ENCODE measurements at places on chromosomes 2 and 18.

DNA sequence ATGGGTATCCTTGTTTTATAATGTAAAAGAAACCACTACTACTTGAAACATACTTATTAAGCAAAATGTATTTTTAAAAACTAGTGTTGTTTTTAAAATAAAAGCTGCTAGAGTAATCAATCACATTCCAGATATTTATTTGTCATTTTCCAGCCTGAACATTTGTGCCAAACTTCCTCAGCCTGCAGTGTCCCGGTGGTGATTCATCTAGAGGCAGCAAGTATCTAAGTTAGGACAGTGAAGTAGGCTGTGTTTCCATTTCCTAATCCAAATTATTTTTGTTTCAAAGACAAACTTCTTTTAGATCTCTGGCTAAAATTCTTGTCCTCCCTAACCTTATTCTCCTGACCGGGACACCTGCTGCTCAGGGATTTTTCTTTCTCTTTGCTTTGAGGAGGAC lies 12.8 kb upstream of the GCG start:
- DNase-seq = no peak

- DNase-seq = no peak
These were observed 218.4 kb upstream of the TRIB2 start for GRCh38 chr2:12498286-12498685.

DNA sequence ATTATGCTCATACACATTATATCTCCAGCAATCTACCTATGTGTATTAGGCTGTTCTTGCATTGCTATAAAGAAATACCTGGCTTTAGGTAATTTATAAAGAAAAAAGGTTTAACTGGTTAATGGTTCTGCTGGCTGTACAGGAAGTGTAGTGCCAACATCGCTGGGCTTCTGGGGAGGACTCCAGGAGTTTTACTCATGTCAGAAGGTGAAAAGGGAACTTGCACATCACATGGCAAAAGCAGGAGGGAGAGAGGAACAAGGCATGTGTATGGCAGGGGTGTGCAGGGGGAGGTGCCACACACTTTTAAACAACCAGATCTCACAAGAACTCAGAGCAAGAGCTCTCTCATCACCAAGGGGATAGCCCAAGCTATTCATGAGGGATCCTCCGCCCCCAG lies 715.4 kb upstream of the ZEB2 start:
- DNase-seq = no peak

GRCh38 chr2:36478999-36479398 lies 119.0 kb downstream of the FEZ2 start:
- DNase-seq = no peak

DNA sequence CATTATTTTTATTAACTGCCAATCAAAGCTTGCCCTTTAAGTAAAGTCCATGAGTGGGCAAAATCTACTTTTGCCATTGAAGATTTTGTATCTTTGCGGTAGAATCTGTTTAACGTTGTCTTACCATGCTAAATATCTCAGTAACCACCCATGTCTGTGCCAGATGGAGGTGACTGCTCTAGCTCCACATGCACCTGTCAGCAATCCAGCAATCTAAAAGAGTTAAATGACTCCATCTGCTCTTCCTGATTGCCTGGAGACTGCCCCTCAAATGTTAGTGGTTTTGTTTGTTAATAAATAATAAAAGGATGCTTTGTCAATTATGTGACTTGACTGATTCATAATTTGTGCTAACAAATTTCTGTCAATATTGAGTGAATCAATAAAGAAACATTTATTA lies 141.7 kb downstream of the RBM43 start:
- no peak for DNase-seq

DNA sequence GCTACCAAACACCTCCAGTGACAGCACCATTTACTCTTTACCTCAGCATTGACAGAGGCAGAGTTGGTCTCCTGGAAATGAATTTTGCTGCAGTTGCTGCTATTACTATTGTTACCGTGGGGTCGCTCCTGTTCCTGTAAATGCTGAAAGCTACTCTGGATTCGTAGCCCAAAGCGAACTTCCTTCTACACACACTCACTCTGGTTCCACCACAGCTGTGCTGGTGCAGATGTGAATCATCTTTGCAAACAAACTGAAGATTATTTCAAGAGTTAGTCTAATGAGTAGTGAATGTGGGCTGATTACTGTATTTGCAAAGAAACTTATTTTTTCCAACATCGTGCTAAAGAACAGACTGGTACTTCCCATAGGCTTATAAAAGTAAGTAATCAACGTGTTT lies 304.0 kb downstream of the LPIN1 start:
- no peak for DNase-seq

DNA sequence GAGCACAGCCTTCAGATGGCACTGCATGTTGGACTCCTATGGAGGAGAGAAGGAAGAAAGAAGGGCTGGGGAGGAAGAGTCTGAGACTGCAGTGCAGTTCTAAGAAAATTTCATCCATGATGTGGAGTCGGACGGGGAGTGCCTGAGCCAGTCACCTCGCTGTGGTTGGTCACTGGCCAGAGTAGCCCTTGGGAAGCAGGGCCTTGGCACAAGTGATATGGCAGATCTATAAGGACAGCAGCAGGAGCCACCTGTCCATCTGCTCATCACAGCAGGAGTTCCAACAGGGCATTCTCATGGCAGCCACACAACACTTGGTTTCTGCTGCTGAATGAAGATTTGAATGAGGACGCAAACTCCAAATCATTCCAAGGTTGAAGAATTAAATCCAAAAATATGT lies 314.8 kb downstream of the CYP26B1 start:
- DNase-seq = no peak

DNA sequence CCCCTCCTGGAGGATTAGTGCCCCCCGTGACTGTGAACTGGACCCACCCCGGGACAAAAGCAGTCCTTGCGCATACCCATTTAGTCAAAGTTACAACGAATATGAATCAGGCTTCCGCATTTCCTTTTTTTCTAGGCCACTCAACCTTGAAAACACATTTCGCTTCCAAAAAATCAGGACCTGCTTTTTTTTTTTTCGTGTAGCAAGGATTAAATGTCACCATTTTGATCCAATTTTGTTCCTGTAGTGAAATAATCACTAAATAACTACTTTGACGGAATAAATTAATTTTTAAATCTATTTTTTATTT lies 464 bp upstream of the FTCDNL1 start:
- no peak for DNase-seq

DNA sequence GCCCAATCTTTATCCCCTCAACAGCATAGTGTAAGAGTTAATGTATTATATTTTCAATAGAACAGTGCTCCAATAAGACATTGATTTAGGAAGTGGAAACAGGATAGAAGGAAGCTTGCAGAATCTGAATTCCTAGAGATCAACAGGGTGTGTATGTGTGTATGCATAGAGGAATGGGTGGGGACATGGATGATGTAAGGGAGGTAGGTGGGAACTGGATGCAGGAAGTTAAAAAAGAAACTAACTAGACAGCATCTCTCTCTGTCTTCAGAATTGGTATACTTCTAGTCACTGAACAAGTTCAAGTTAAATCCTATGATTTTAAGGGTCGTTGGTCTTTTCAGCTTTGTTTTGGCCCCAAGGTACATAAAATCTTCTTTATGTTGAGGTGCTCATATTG lies 196.6 kb downstream of the PMAIP1 start:
- DNase-seq = no peak

DNA sequence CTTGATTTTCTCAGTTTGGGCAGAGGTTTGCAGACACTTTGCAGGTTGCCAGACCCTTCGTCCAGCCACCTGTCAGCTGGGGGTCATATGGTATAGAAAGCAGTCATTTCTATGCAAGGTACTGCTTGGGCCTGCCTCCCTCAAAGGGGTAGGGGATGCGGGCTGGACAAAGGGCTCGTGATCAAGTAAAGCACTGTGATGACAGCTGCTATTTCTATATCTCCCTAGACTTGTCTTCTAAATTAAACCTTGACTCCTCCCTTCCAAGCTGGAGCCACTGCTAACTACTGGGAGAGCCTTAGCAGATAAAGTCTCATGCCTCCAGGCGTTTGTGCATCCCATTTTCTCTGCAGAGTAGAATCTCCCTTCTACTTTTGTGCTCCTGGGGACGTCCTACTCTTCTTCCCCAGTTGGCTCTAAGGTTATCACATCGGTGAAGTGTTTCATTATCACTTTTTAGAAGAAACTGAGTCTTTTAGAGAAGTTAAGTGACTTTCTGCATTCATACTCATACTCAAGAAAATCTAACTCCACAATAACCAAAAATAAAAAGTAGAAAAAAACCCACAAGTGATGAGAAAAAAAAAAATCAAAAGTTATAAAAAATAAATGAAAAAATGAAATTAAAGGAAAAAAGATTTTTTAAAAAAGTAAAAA lies 710 bp upstream of the XRCC5 start:
- no peak for DNase-seq

DNA sequence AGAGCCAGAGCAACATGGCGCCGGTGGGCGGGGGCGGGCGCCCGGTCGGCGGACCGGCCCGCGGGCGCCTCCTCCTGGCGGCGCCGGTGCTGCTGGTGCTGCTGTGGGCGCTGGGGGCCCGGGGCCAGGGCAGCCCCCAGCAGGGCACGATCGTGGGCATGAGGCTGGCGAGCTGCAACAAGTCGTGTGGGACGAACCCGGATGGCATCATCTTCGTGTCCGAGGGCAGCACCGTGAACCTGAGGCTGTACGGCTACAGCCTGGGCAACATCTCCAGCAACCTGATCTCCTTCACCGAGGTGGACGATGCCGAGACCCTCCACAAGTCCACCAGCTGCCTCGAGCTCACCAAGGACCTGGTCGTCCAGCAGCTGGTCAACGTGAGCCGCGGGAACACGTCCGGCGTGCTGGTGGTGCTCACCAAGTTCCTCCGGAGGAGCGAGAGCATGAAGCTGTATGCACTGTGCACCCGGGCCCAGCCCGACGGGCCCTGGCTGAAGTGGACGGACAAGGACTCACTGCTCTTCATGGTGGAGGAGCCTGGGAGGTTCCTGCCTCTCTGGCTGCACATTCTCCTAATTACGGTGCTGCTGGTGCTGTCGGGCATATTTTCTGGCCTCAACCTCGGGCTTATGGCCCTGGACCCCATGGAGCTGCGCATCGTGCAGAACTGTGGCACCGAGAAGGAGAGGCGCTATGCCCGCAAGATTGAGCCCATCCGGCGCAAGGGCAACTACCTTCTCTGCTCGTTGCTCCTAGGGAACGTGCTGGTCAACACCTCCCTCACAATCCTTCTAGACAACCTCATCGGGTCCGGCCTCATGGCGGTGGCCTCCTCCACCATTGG lies 507 bp downstream of the CNNM4 start:
- DNase-seq = peak; percentile 89

GRCh38 chr2:224922142-224922727 lies 120.0 kb downstream of the DOCK10 start:
- no peak for DNase-seq

DNA sequence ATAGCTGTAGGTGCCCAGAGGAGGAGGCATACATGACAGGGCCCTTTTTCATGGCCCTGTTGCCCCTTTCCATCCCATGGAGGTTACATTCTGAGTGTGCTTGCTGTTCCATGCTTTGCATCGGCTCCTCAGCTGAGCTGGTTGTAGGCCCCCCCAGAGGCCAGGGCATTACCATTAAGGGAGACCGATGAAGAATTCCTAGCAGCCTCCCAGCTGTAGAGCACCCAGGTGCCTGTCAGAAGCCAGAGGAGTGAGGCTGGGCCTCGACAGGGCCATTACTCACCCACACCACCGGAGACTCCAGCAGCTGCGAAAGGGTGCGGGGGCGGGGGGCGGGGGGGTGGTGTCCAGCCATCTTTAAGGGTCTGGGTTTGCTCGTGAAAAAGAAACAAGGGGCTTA lies 72.2 kb downstream of the GALNT14 start:
- no peak for DNase-seq

- DNase-seq = no peak
These were observed 67.0 kb downstream of the SP3 start for GRCh38 chr2:173898178-173898668.

- DNase-seq = no peak
These were observed 80.7 kb downstream of the PSMG2 start for GRCh38 chr18:12783524-12783923.

DNA sequence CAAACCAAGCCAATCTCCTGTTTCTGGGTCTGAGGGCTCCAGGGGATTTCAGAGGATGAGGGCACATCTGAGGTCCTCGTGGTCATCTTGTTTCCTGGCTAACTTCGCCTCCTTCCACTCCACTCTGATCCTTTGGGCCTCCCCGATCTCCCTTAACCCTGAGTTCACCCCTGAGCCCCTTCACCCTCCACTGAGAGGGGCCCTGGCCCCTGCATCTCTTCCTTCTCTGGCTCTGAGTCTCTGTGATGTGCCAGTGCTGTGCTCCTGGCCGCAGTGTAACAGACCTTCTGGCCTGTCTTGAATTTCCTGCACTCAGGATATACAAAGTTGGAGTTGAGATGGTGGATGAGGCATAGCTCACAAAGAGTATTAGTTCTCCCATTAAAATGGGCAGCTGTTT lies 84.7 kb upstream of the BOD1L2 start:
- DNase-seq = no peak
